Left cardiac atrium (tissue), 4 donors: ENCODE measurements at places on chromosomes 12 and 14.
A peak's percentile ranks its signal among the peaks of the same experiment; 100 is the strongest.

- no peak for DNase-seq
These were observed 56.1 kb downstream of the TECPR2 start for GRCh38 chr14:102418853-102419240.

DNA sequence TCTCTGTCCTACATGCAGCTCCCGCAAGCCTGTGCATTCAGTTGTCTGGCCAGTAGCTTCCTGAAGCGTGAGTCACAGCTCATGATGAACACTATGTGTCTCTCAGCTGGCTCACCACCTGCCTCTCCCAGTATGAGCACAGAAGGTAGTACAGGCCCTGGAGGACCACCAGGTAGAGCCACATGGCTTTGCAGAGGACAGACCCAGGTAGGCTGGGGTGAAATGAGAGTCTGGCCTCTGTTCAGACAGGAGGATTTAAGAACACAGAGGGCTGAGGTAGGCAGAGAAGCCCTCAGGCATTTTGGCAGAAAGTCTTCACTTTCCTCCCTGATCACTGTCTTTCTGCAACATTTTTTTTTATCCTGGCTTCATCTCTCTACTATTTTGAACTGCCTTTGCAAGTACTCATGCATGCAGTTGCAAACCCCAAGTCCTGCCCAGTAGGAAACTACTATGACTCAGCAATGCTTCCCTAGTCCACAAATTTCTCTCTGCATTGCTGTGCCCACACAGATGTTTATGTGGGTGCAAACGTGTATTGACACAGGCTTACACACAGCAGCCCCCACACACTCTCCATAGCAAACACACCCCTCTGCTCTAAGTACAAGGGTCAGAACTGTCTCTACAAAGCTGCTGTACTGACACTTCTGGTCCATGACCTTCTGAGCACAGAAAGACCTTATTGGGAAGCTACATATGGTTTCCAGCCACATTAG, 7.2 kb upstream of the SDR9C7 start:
- no peak for DNase-seq

- DNase-seq, result no peak
These were observed 26.0 kb upstream of the IL22 start for GRCh38 chr12:68279227-68280054.

- DNase-seq, result no peak
These were observed 207.7 kb downstream of the FUT8 start for GRCh38 chr14:65620195-65620594.

- DNase-seq, result peak; percentile 62
These were observed at the start of gene RTN1 for GRCh38 chr14:59870277-59871165. TSS of gene RTN1 (minus strand) at chr14:59870776. CDS start at chr14:59870630, 146 bp downstream.

DNA sequence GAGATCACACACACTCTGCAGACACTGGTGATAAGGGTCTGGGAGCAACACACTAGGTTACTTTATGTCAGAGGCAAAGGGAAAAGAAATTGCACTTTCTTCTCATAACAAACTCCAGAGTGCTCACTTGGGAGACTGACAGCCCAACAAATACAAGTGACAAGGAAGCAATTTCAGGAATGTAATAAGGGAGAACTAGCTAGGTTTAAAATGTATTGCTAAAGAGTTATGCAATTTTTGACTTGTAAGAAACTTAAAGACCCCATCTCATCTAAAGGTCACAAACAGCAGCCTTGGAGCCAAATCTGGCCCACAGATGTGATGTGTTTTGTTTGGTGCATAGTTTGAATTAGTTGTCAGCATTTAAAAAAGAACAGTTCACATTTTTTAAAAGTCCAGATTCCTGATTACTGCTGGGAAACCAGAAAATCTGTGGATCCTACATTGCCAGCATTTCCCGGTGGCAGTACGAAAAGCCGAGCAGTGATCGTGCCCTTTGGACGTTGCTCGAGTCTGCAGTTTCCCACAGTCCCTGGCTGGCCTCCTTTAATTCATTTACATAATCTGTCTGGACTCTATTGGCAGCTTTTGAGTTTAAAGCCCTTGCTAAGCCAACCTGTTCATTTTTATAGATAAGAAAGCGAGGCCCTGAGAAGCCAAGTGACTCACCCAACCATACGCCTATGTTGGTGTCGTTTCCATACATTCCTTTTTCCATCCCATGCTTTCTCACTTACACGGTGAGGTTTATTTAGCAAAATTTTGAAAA, 42.0 kb upstream of the ETV6 start:
- DNase-seq, result no peak

- no peak for DNase-seq
These were observed 1317.0 kb downstream of the TMEM121 start for GRCh38 chr14:106843386-106843785.

DNA sequence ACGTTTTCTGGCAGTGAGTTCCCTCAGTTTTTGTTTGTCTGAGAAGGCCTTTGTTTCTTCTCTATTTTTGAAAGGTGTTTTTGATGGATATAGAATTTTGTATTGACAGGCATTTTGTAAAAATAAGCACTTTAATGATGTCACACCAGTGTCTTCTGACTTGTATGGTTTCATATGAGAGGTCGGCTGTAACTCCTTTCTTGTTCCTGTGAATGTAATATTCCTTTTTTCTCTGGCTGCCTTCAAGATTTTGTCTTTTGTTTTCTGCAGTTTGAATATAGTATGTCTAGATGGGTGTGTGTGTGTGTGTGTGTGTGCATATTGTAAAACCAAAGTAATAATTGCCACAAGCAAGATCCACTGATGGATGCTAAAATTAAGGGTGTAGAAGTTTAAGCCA, 67.8 kb upstream of the PSMC1 start:
- no peak for DNase-seq

GRCh38 chr12:123787466-123787865, 25.4 kb downstream of the DNAH10 start:
- DNase-seq, result no peak

DNA sequence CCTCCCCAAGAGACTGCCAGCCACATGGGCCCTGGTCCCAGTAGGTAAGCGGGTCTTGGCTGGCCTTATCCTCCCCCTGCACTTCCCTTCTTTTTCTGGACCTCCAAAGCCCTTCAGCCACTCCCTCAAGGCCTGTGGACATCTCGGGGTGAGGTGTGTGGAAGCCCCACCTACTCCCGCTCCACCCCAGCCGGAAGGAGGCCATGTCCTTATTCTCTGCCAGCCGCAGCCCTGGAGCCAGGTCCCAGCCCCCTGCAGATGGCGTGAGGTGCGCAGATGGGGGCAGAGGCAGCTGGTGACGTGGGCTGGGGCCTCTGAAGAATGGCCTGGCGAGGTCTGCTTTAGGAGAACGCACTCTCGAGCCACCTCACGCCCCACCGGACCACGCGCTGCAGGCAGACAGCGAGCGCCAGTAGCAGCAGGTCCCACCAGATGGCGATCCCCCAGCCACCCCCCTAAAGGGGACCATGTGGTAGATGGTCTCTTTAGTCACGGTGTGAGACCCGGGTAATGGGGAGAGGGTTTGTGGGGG, 167.1 kb downstream of the TSPAN9 start:
- DNase-seq, result peak; percentile 31

DNA sequence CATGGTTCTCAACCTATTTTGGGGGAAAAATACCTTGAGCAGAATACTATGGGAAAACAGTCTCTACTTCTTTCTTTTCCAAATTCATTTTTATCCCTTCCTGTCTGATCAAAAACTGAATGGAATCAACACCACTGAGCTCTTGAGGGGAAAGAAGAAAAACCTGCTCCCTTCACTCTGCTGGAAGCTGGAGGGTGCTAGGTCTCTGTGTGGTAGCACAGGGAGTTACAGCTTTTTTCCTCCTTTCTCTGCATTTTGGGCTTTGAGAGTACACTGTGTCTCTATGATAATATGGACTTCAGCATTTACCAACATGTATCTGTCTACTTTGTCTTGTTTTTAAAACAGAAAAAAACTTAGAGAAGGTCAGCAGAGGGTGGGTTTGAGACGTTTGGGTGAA, 417.2 kb upstream of the SYT1 start:
- no peak for DNase-seq

GRCh38 chr12:54641554-54641953, 6.6 kb downstream of the DCD start:
- no peak for DNase-seq

- DNase-seq, result no peak
These were observed 84.1 kb downstream of the BCL11B start for GRCh38 chr14:99187858-99188257.
